ENCODE measurements at places on chromosomes 12 and 14.

GRCh38 chr12:103503546-103504480 is 8.0 kb upstream of the C12orf42 start:
- DNase-seq = no peak

DNA sequence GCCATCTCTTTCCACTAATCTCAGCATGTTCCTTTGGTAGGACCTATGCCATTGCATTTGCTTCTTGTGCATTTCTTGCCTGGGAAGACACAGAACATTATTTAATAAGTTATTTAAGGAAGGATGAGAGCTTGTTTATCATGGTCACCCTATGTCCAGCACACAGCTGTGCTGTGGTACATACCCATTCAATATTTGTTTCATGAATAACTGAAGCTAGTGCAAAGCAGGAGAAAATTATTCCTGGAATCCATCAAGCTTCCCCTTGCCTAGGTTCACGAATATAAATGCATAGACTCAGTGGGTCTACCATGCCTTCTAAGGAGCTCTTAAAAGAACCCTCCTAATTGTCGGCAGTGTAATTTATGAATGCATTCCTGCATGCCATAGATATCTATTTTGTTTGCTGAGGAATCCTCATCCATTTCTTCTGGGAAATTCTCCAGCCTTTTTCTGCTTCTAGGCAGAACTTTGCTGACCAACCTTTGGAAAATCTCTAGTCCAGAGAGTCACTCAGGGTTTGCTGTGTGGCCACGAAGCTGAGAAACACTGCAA is 599.8 kb upstream of the TMEM132C start:
- peak; percentile 67 for DNase-seq

GRCh38 chr12:13187399-13187798 is 9.1 kb upstream of the EMP1 start:
- DNase-seq = peak; percentile 87

GRCh38 chr12:50425589-50426258 is 25.0 kb downstream of the LARP4 start:
- DNase-seq = no peak

- DNase-seq = peak; percentile 73
Measured at GRCh38 chr12:10220398-10221077, 7.9 kb downstream of the GABARAPL1 start.

DNA sequence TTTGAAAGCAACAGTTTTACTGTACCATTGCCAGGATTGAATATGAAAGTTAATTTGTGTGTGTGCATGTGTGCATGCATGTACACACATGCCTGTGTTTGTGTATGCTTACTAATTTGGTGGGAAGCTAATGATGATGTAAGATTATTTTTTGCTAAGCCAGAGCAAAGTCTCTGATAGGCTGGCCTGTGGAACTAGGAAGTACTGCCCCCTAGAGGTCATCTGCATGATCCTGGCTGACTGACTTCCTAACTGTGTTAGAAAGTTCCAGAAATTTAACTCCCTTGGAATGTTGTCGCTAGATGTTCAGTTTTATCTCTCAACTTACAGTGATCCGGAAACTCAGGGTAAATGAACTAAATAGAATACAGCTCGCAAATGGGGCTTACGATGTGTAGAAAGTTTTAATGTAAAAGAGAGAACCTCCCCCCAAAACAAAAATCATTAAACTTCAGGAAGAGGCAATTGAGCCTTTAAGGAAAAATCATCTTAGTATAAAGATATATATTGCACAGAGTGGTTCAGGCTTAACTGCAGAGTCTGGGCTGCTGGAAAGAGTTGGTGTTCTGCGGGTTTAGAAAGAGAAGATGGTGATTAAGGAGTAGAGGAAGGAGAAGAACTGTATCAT is 34.3 kb upstream of the SLC38A1 start:
- peak; percentile 22 for DNase-seq

GRCh38 chr12:27337376-27337775 is 4.7 kb downstream of the BMAL2 start:
- DNase-seq = no peak

DNA sequence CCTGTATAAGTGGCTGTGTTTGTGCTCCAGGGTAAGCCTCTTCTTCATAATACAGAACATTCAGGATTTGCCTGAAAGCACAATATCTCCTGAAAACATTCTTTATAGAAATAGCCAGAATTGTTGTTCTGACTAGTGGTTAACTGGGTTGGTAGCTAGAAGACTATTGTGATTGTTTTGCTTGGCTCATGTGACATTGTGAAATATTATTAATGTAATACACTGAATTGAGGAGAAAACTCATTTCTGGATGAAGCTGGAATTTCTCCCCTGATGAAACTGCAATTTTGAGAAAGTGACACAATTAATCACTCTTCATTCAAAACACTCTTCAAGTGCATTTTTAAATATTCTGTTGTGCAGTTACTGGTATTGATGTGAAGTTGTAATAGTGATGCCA is 172.3 kb upstream of the PTPRQ start:
- peak; percentile 33 for DNase-seq

- peak; percentile 39 for DNase-seq
Measured at GRCh38 chr12:1319212-1319611, 275.2 kb downstream of the FBXL14 start.

DNA sequence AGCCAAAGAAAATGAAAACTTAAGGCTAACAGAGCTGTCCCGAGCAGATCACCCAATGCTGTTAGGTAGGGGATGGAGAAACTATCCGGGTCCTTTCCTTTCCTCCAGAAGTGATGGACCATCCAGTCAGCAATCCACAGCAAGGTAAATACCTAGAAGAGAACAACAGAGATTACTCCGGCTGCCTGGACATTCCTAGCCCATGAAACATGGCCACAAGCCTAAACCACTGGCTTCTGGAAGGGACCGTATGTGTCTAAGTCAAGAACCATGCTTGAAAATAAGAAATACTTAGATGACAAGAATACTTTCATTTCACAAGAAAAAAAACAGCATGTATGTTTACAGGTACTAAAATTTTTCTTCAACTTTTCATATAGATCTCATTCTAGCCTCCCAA is 152.9 kb downstream of the SLC41A2 start:
- peak; percentile 79 for DNase-seq

DNA sequence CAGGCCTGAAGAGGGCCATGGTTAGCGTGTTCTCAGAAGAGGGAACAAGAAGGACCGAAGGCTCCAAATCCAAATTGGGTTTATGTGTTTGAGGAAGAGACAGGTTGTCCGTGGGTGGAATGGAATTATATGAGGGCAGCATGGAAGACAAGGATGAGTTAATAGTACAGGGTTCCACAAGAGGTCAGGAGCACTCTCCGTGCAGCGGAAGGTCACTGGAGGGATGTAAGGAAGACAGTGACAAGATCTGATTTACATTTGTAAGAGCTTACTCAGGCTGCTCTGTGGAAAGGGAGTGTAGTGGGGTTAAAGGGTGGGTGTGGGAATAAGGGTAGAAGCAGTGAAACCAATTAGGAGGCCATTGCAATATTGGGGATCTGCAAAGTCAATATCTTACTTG is 97.0 kb downstream of the TPH2 start:
- no peak for DNase-seq

- peak; percentile 76 for DNase-seq
Measured at GRCh38 chr12:5171701-5172100, 128.0 kb downstream of the KCNA5 start.

GRCh38 chr14:85471156-85471555 is 58.8 kb upstream of the FLRT2 start:
- DNase-seq = peak; percentile 88

DNA sequence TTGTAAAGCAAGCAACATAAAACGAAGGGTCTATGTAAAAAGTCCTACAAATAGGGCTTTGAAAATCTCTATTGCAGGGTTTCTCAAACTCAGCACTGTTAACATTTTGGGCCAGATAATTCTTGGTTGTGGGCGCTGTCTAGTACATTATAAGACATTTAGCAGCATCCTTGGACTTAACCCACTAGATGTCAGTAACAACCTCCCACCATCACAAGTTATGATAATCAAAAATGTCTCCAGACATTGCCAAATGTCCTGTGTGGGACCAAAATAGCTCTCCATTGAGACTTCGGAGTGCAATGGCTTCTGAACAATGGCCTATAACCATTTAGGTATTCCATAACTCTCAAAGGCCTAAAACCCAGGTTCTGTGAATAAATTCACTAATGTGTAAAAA is 22.9 kb upstream of the DHRS7 start:
- no peak for DNase-seq

- peak; percentile 3 for DNase-seq
Measured at GRCh38 chr14:59583755-59584154, 7.1 kb upstream of the CCDC175 start.

DNA sequence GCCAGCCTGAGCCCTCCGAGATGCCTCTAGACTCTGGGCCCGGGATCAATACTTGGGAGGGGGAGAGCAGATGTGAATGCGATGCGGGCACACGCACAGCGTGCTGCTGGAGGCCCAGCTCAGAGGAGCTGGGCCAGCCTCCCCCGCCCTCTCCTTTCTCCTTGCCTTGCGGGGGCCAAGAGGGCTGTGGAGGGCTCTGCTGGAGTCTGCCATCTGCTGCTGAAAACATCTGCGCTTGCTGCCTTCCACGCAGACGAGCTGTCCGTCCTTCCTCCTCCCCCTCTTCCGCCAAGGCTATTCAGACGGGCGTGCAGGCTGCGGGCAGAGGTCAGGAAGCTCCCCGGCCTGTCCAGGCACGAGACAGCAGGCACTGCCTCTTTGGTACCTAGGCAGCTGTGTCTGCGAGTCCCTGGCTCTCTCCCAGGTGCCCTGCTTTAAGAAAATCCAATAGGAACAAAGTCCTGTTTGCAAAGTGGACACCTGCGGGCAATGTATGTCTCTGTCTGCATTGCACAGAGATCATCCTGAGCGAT is 75.2 kb downstream of the SPRING1 start:
- DNase-seq = peak; percentile 43

- DNase-seq = peak; percentile 86
Measured at GRCh38 chr12:62166525-62166924, 93.7 kb upstream of the USP15 start.
